ENCODE measurements at places on chromosomes 7 and 10. TPM values are rescaled to one million over a fixed set of nuclear protein-coding genes. Genes with fewer than 3 reads are reported as not detected.

DNA sequence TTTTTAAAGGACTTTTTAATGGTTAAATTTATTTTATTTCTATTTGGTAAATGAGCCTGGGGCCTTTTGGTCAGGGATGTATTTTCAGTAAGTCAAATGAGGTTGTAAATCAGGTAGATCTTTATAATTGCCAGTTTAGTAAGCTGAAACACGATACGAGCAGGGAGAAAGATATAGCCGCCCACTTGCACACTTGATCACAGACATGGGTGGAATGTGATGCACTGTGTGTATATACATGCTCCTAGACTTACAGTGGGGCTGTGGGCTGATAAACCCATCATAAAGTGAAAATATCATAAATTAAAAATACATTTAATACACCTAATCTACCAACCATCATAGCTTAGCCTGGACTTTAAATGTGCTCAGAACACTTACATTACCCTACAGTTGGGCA lies 119.4 kb upstream of the SAMD8 start:
- no peak for DNase-seq

GRCh38 chr7:140074780-140075179 lies 12.0 kb upstream of the PARP12 start:
- DNase-seq, result no peak

- no peak for DNase-seq
Measured at GRCh38 chr10:17954861-17955260, 3.1 kb downstream of the SLC39A12 start.

DNA sequence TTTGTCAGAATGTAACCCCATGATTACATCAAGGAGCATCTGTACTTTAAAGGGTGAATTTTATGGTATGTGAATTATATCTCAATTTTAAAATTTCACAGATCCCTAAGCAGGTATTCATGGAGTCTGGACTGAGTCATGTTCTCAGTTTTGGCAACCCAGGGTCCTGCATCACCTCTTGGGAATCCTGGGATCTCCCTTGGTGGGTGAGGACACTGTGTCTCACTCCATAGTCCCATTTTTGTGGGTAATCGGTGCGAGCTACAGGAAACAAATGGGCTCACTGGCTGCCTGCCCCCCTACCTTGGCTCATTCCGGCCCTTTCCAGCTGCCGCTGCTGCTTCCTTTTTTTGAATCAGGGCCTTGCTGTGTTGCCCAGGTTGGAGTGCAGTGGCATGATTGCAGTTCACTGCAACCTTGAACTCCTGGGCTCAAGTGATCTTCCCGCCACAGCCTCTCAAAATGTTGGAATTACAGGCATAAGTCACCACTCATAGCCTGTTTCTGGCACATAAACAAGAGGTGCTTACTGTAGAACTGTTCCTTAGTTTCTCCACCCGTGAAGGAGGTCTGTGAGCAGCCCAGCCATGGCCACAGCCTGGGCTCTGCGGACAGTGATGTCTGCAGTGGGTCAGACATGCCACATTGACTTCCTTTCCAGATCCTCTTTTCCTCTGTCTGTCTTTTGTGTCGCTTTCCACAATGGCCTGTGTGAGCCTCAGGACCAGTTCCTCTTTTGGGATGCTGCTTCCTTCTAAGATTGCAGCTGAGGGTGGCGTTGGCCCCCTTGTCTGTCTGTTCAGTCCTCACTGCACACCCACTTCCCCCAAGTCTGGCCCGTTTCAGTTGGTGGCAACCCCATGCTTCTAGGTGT lies 14.5 kb downstream of the PALD1 start:
- no peak for DNase-seq

DNA sequence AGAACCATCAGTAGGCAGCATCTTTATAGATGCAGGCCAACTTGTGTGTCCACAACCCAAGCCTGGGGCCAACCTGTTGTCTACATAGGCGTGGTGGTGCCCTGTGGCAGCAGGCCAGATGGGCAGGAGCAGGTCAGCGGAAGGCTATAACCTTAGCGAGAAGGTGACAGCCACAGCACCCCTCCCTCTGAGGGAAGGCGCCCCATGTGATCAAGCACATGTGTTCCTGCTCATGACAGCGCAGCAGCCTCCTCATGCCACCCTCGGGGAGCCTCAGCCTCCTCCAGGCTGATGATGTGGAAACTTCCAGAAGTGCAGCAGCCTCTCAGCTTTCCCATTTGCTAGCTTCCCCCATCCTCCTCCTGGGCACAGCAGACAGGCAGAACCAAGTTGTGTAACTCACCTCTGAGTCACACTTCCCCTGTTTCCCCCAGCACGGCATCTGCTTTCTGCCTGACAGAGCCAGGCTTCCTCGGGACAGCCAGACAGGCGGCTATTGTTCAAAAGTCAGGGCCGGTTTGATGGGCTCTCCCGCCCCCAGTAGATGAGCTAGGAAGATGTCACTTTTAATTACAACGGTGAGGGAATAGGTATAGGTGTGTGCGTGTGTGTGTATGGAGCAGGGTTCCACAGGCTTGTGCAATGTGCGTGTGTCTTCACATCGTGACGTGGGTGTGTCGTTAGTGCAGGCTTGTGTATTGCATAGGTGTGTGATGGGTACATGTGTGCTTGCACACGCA lies 312.0 kb upstream of the ZMIZ1 start:
- DNase-seq, result peak; percentile 92

GRCh38 chr10:133397938-133398337 lies 4.0 kb downstream of the MTG1 start:
- no peak for DNase-seq

DNA sequence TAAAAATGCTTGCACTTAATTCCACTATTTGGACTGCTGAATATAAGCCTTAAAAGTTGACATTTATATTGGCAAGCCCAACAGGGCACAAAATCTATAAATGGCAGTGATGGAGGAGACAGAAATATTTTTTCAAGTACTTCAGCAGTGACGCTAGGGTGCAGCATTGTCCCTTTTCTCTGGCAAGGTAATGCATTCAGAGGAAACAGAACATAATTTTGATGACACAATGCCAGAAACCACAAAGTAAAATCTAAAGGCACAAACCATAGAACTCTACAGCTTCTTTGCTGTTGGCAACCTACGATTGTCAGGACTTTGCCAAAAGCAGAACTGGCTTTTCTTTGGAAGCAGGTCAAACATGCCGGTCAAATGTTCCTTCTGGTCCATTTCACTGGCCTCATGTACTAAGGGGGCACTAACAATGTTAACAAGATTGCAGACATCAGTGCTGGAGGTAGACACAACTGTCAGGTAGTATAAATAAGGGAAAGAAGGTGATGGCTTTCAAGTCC lies 30.9 kb upstream of the FAM133B start:
- DNase-seq, result peak; percentile 49

DNA sequence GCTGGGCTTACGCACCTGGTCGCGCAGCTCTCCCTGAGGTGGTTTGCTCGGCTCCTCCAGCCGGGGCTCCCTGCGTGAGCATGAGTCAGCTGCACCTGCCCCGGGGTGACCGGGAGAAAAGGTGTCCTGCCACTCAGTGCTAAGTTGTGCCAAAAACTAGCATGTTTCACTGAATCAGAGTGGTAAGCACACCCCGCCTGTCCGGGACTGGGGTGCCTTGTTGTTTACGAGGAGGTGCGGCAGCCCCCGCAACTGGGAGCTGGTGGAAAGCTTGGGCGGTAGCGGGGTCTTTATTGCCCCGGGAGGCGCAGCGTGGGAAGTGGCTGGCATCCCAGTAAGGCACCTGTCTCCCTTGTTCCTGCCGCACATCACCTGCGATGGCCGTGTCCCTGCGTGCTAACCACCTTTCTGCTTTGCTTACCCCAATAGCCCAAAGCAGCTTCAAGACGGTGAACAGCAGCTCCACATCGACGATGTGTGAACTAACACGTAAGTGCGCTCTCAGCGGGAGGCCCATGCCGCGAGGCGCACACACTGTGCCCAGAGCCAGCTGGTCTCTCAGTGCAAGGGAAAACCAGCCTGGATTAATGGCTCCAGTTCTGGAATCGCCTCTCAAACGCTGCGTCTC lies 506.6 kb upstream of the FOXK1 start:
- no peak for DNase-seq

The ERV3-1 gene
- 34.1 TPM for total RNA-seq

The COPS6 gene
- total RNA-seq, result 22.3 TPM

The TMEM236 gene
- total RNA-seq, result 0.88 TPM

The TBX20 gene
- not detected for total RNA-seq
